Calu3 (cell line): ENCODE measurements at places on chromosomes 7 and 10. TPM values are rescaled to one million over a fixed set of nuclear protein-coding genes. Genes with fewer than 3 reads are reported as not detected.

DNA sequence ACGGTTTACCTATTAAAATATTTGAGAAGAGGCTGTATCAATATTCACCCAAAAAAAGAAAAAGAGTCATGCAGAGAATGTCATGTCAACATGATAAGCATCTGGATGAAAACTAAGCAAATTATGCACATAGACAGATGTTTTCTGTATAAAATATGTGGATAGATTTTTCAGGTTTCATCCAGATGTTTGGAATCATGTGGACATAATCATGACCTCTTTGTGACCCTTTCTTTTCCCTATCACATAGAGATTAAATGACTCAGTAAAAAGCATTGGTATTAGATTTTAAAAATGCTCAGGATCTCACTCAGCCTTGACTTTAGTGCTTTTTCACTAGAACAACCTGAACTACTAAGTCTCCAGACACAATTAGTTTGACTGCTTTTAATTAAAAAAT, 90.0 kb downstream of the FOXP2 start:
- no peaks in the 10 kb centered on the region for H3K27me3 ChIP-seq
- no peak overlapping the region for H3K4me3 ChIP-seq
- no peak overlapping the region for H3K27ac ChIP-seq
- DNase-seq = no peak

- H3K4me3 ChIP-seq = no peak overlapping the region
- no peaks in the 10 kb centered on the region for H3K4me1 ChIP-seq
- H3K36me3 ChIP-seq = no peaks in the 10 kb centered on the region
- H3K27ac ChIP-seq = no peak overlapping the region
Observed at GRCh38 chr10:90484518-90484917, 373.3 kb downstream of the HTR7 start.

- DNase-seq = no peak
- H3K36me3 ChIP-seq = peaks cover 24% of the 10 kb centered on the region
- peaks cover 50% of the 10 kb centered on the region for H3K4me1 ChIP-seq
- H3K27me3 ChIP-seq = no peaks in the 10 kb centered on the region
Observed at GRCh38 chr10:63219749-63220148, 86.6 kb downstream of the NRBF2 start.

GRCh38 chr7:134440067-134440466, 18.8 kb downstream of the AKR1B1 start:
- no peak for DNase-seq
- H3K4me1 ChIP-seq = no peaks in the 10 kb centered on the region
- H3K27ac ChIP-seq = no peak overlapping the region
- H3K27me3 ChIP-seq = no peaks in the 10 kb centered on the region
- H3K4me3 ChIP-seq = no peak overlapping the region

GRCh38 chr7:43847496-43847895, 21.8 kb downstream of the MRPS24 start:
- no peak for DNase-seq
- H3K27me3 ChIP-seq = no peaks in the 10 kb centered on the region
- no peak overlapping the region for H3K4me3 ChIP-seq
- no peaks in the 10 kb centered on the region for H3K4me1 ChIP-seq
- no peaks in the 10 kb centered on the region for H3K36me3 ChIP-seq

- H3K27me3 ChIP-seq = no peaks in the 10 kb centered on the region
- no peak overlapping the region for H3K27ac ChIP-seq
- peaks cover 7% of the 10 kb centered on the region for H3K36me3 ChIP-seq
- DNase-seq = no peak
Observed at GRCh38 chr10:317271-317769, 182.1 kb downstream of the ZMYND11 start.

- H3K4me3 ChIP-seq = no peak overlapping the region
- H3K27ac ChIP-seq = no peak overlapping the region
- no peaks in the 10 kb centered on the region for H3K4me1 ChIP-seq
- no peak for DNase-seq
Observed at GRCh38 chr7:134197345-134197744, 70.2 kb downstream of the LRGUK start.

GRCh38 chr7:7102906-7103305, 79.4 kb upstream of the C1GALT1 start:
- H3K4me3 ChIP-seq = peak overlapping the region; percentile 46
- no peak for DNase-seq
- H3K36me3 ChIP-seq = no peaks in the 10 kb centered on the region

DNA sequence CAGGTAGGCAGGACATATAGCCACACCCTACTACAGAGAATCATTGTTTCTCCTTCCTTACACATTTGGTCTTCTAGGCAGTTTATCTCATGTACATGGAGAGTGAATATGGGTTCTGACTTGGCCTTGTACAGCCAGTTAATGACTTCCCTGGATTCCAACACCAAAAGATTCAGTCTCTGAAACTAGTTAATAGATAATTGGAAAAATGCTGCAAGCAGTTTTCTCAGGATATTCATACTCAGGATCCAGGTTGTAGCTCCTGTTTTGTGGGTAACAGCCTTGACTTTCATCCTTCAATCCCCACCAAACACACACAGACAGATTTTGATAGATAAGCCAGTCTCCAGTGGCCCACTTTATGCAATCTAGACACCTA, 690.2 kb downstream of the NRG3 start:
- no peaks in the 10 kb centered on the region for H3K27me3 ChIP-seq
- DNase-seq = no peak
- peaks cover 5% of the 10 kb centered on the region for H3K36me3 ChIP-seq
- peak overlapping the region; percentile 80 for H3K27ac ChIP-seq
- peaks cover 12% of the 10 kb centered on the region for H3K4me1 ChIP-seq

DNA sequence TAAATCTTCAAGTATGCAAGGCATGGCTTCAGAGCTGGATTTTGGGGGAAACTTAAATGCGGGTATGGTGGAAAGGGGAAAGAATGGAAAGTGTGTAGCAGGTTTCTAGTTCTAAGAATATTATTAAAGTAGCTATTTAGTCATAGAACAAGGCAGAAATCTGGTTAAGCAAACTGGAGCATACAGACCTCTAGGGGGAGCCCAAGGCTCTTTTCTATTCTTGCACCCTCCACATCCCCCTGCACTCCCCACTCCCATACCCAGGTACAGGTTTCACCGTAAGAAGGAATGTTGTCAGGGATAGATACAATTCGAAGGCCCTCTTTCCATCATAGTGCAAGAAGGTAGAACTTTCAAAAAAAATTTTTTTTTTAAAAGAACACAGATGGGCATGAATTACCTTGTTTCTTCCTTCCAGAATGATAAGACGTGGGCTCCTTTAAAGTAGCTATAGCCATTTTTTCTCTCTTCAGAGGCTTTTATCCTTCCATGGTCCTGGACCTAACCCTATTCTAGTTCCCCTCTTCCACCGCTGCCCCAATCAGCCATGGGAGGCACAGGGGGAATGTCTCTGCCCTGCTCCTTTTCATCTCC, 41.5 kb upstream of the SMIM30 start:
- no peak overlapping the region for H3K27ac ChIP-seq
- no peaks in the 10 kb centered on the region for H3K27me3 ChIP-seq
- H3K4me3 ChIP-seq = no peak overlapping the region
- DNase-seq = peak; percentile 54
- no peaks in the 10 kb centered on the region for H3K36me3 ChIP-seq

DNA sequence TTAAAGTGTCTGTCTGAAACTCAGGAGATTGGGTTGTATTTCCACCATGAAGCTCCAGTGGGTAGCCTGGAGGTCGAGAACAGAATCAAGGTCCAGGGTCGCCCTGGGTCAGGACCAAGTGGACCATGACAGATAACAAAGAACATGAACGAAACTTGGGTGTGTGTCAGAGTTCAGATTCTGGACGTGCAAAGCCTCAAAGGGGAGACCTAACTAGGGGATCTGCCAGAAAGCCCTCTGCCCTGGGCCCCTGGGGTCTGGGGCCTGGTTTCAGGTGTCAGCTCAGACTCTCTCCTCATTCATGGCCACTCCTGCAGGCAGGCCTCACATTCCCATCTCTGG, 1.6 kb downstream of the RASSF4 start:
- H3K4me3 ChIP-seq = no peak overlapping the region
- no peak for DNase-seq
- no peak overlapping the region for H3K27ac ChIP-seq
- no peaks in the 10 kb centered on the region for H3K27me3 ChIP-seq

DNA sequence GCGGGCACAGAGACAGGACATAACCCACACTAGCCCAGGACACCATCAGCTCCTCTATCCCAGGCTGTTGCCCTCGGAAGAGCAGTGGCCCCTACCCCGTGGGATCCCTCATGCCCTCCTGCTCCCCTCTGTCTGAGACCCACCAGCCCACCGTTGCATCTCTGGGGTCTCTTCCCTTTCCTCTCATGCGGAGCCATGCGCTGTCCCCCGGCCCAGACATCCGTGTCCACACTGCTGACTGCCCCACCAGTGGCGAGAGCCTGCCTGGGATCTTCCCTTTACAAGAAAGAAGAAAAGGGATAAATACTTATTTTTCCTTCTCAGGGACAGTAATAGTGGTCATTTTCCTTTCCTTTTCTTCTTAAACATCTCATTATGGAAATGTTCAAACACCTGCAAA, 115.4 kb downstream of the WDR37 start:
- no peak for DNase-seq
- H3K27ac ChIP-seq = no peak overlapping the region
- H3K27me3 ChIP-seq = peaks cover 95% of the 10 kb centered on the region
- no peaks in the 10 kb centered on the region for H3K36me3 ChIP-seq
- no peak overlapping the region for H3K4me3 ChIP-seq

- peaks cover 49% of the 10 kb centered on the region for H3K27me3 ChIP-seq
- H3K27ac ChIP-seq = peak overlapping the region; percentile 22
- peaks cover 5% of the 10 kb centered on the region for H3K36me3 ChIP-seq
Observed at GRCh38 chr7:43248961-43249822, 136.7 kb downstream of the HECW1 start.

DNA sequence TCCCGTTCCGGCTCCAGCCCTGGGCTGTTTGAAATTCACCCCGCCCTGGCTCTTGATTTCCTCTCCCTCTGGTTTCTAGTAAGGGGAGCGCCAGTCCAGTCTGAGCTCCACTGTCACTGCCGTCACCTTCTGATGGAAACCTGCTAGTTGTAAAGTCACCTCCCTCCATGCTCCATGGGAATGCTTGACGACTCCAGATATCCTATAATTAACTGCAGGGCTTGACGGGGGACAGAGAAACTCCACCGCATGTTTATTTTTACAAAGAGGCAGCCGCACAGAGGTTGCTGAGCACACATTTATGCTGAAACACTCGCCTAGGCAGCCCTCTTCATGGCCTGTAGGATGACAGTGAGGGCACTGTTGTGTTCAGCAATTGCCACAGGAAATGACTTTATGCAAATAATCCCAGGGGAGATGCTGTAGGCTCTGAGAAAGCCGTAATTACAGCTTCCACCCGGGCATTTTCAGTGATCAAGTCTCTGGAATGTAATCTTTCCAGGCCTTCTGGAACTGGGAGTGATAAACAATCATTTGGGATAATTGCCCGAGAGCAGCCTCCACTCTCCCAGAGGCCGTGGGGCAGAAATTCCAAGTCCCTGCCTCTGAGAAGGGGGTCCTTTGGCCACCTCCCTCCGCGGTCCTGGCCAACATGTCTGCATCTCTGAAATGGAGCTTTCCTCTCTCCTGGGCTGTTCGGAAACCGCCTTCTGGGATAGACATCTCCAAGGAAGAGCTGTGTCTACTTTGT, 300.5 kb downstream of the KLF6 start:
- H3K4me1 ChIP-seq = peaks cover 40% of the 10 kb centered on the region
- no peak for DNase-seq

DNA sequence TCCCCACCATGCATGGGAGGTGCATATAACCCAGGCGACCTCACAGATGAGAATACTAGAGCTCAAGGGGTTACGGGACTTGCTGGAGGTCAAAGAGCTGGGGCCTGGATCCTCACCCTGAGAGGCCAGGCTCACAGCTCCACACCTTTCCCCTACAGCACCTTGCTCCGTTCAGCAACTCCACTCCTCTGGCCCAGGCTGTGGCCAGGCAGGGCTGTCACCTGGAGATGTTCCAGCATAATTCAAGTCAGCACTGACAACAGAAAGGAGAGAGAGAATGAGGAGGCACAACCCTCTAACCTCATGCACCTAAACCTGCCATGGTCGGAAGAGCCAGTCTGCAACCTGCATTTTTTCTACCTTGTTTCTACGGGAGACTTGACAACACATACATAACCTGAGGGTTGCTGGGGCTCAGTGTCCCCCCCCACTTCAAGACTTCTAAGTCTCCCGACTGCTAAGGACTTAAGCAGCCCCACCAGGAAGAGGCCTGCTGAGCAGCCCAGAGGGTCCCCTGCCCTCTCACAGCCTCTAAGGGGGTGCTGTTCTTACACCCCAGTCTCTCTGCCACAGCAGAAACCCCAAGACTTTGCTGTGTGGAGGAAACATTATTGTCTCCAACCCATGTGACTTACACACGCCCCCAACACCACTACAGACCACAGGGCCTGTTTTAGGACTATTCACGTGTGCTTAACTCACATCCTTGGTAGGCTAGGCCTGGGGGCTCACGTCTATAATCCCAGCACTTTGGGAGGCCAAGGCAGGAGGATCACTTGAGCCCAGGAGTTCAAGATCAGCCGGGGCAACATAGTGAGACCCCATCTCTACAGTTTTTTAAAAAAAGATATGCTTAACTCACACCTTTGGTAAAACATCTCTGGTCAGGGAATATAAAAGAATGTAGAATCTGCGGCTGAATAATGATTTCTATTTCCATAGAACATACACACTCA, 175.6 kb downstream of the FAM107B start:
- H3K27ac ChIP-seq = no peak overlapping the region
- no peak for DNase-seq
- peaks cover 84% of the 10 kb centered on the region for H3K36me3 ChIP-seq
- H3K4me3 ChIP-seq = no peak overlapping the region

DNA sequence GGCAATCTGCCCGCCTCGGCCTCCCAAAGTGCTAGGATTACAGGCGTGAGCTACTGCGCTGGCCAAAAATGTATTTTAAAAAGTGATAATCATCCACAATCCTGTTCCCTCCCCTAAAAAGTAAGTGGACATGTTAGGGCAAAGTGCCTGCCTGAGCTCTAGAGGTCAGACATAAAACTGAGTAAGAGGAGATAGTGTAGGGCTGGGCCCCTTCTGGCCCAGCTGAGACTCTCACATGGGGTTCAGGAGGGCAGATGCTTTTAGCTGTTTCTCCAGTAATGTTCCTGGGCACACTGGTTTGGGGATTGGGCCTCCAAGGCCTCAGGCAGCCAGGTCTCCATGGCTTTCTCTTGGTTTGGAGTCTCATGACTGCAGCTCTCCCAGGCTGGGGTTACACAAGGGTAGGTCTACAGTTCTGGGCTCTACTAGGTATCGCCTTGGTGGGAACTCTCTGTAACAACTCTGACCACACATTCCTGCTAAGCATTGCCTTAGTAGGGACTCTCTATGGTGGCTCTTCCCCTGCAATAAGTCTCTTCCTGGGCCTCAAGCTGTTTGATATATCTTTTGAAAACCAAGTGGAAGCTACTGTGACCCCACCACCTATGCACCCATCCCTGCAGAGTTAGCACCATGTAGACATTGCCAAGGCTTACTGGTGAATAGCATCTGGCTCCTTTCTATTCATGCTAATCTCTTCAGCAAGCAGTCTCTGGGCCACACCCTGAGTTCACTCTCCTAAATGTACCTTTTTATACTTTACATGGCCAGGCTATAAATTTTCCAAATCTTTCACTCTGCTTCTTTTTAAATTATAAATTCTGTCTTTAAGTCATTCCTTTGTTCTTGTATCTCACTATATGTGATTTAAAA, 6.9 kb upstream of the NUDCD3 start:
- no peak for DNase-seq
- no peaks in the 10 kb centered on the region for H3K4me1 ChIP-seq
- H3K27me3 ChIP-seq = no peaks in the 10 kb centered on the region
- no peaks in the 10 kb centered on the region for H3K36me3 ChIP-seq
- no peak overlapping the region for H3K4me3 ChIP-seq
- no peak overlapping the region for H3K27ac ChIP-seq

CCDC172 gene
- total RNA-seq = not detected in 2 replicates

LLCFC1 gene
- not detected in 2 replicates for total RNA-seq

CRYGN gene
- not detected in 2 replicates for total RNA-seq

GIMAP6 gene
- total RNA-seq = not detected in 2 replicates

AKR1C4 gene
- total RNA-seq = 0.40 and 0.76 TPM in 2 replicates
